CD8-positive, alpha-beta memory T cell (primary cell): ENCODE measurements at places on chromosomes 11 and 22.

- no peaks in the 10 kb centered on the region for H3K27me3 ChIP-seq
- H3K36me3 ChIP-seq: peaks cover 53% of the 10 kb centered on the region
- no peak overlapping the region for H3K4me3 ChIP-seq
Observed at GRCh38 chr11:118491041-118491440, 36.2 kb upstream of the TTC36 start.

DNA sequence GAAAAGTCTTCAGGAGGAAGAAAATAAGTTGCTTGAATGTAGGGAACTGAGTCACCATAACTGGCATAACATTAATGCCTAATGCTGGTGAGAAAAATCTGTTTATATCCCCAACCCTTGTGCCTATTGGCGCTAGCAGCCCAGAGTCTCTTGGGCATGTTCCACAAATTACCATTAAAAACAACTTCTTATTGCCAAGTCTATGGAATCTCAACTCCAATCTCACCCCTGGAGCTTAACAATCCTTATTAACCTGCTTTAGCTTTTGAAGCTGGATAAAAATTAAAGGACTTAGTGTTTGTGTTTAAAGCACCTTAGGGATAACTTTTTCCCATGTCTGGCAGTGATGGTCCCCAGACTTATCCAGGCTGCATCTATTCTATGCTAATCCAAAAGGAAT lies 143.0 kb downstream of the APIP start:
- H3K27ac ChIP-seq: no peak overlapping the region
- no peaks in the 10 kb centered on the region for H3K36me3 ChIP-seq
- H3K4me1 ChIP-seq: no peaks in the 10 kb centered on the region

GRCh38 chr11:8963569-8964323 lies 496 bp downstream of the TMEM9B start:
- H3K4me3 ChIP-seq: peak overlapping the region; percentile 87
- H3K4me1 ChIP-seq: peaks cover 24% of the 10 kb centered on the region
- no peaks in the 10 kb centered on the region for H3K36me3 ChIP-seq
- no peaks in the 10 kb centered on the region for H3K27me3 ChIP-seq

GRCh38 chr11:72998676-72999075 lies 143.4 kb downstream of the FCHSD2 start:
- H3K4me3 ChIP-seq: no peak overlapping the region
- no peak for DNase-seq
- H3K27ac ChIP-seq: no peak overlapping the region

- peak overlapping the region; percentile 79 for H3K27ac ChIP-seq
- H3K36me3 ChIP-seq: peaks cover 12% of the 10 kb centered on the region
- DNase-seq: peak; percentile 30
- peaks cover 51% of the 10 kb centered on the region for H3K4me1 ChIP-seq
Observed at GRCh38 chr22:45164270-45165088, 754 bp downstream of the NUP50 start.

- no peak for DNase-seq
- no peaks in the 10 kb centered on the region for H3K36me3 ChIP-seq
- no peak overlapping the region for H3K4me3 ChIP-seq
Observed at GRCh38 chr11:14722496-14722895, 78.9 kb downstream of the PDE3B start.

DNA sequence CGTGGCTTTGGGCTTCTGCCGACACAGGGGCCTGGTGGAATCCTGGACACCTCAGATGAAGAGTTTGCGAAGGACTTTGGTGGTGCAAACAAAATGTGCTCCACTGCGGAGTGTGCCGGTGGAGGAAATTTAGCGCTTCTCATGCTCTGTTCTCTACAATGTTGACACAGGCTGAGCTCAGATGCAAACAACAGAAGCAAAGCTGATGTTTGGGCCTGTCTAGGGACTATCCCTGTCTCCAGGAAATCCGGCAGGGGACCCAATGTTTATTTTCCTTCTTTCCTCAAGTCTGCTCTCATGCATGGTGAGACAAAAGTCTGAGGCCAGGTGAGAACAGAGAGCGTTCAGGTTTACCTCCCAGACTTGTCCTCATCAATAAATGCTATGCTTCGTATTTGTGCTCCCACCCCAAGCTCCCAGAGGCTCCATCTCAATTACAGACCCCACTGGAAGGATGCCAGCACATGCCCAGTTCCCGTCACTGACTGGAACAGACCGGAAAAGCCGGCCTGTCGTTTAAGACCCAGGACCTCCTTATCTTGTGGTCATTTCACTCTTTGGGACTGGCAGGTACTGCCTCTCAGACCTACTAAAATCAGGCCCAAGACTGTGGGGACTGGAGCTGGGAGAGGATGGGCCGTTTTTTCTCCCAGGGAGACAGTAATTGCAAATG lies 105.7 kb upstream of the B3GAT1 start:
- H3K36me3 ChIP-seq: no peaks in the 10 kb centered on the region
- no peak for DNase-seq
- no peaks in the 10 kb centered on the region for H3K4me1 ChIP-seq
- H3K27ac ChIP-seq: no peak overlapping the region

GRCh38 chr11:112859787-112860186 lies 101.4 kb upstream of the NCAM1 start:
- no peaks in the 10 kb centered on the region for H3K4me1 ChIP-seq
- H3K36me3 ChIP-seq: no peaks in the 10 kb centered on the region
- H3K4me3 ChIP-seq: no peak overlapping the region
- DNase-seq: no peak
- H3K27ac ChIP-seq: no peak overlapping the region
- H3K27me3 ChIP-seq: no peaks in the 10 kb centered on the region

DNA sequence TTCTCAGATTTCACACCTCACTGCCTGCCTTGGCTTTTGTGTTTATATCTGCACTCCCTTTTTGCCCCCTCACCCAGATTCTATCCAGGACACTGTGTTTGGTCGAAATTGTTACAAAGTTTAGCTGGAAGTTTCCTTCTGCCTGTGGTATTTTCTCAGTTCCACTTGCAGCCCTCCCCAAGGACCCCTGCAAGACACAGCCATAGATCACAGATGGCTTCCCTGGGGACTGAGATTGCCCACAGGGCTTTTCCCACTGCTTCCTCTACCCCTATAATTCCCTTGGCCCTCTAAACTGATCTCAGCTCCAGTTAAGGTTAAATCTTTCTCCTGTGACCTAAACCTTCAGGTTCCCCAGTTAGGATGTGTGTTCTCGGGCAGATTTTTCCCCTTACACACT lies 146.1 kb upstream of the C11orf87 start:
- H3K27me3 ChIP-seq: no peaks in the 10 kb centered on the region
- no peak for DNase-seq
- H3K36me3 ChIP-seq: no peaks in the 10 kb centered on the region
- no peak overlapping the region for H3K27ac ChIP-seq
- H3K4me1 ChIP-seq: no peaks in the 10 kb centered on the region
- H3K4me3 ChIP-seq: no peak overlapping the region

GRCh38 chr11:5225480-5225871 lies 1.4 kb downstream of the HBB start:
- H3K27me3 ChIP-seq: no peaks in the 10 kb centered on the region
- H3K4me1 ChIP-seq: no peaks in the 10 kb centered on the region
- no peak for DNase-seq

DNA sequence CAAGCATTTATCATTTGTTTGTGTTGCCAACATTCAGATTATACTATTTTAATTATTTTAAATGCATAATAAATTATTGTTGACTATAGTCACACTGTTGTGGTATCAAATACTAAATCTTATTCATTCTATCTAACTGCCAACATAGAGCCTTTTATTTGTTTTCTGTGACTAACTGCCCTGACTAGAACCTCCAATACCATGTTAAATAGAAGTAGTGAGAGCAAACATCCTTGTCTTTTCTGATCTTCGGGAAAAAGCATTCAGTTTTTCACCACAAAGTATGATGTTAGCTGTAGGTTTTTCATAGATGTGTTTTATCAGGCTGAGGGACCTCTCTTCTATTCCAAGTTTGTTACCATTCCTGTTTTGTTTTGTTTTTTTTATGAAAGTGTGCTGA lies 15.2 kb downstream of the TRIM34 start:
- H3K4me3 ChIP-seq: no peak overlapping the region
- DNase-seq: no peak
- H3K27ac ChIP-seq: no peak overlapping the region
- no peaks in the 10 kb centered on the region for H3K27me3 ChIP-seq
- H3K4me1 ChIP-seq: no peaks in the 10 kb centered on the region
- peaks cover 24% of the 10 kb centered on the region for H3K36me3 ChIP-seq

- no peak overlapping the region for H3K27ac ChIP-seq
- no peak for DNase-seq
- no peak overlapping the region for H3K4me3 ChIP-seq
- H3K36me3 ChIP-seq: no peaks in the 10 kb centered on the region
- H3K4me1 ChIP-seq: no peaks in the 10 kb centered on the region
- H3K27me3 ChIP-seq: no peaks in the 10 kb centered on the region
Observed at GRCh38 chr11:112175599-112175952, 264 bp downstream of the BCO2 start.

DNA sequence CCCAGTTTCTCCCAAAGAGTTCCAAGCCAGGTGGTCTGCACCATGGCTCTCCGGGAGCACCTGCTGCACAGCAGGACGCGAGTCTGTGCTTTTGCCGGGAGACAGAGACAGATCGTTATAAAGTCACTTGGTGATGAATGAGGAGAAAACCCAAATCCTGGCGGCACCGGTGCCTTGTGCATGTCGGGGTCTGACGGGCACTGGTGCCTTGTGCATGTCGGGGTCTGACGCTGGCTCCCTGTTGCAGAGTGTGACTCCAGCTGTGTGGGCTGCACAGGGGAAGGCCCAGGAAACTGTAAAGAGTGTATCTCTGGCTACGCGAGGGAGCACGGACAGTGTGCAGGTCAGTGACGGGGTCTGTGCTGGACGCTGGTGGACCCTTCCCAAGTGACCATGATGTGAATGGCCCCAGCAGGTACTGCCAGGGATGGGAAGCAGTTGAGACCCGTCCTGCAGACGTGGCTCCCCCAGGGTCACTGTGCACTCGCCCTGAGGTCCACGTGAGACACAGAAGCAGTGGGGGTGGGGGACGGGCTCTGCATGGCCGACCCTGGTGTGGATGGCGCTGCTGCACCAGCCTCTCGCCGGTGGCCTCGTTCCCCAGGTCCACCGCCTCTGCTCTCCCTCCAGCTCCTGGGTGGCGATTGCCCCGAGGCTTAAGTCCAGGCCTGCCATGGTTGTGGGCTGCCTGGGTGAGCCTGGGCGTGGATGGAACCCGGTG lies 5.8 kb downstream of the CRELD2 start:
- H3K4me1 ChIP-seq: peaks cover 18% of the 10 kb centered on the region
- H3K27me3 ChIP-seq: no peaks in the 10 kb centered on the region
- no peak overlapping the region for H3K4me3 ChIP-seq
- no peak for DNase-seq
- H3K36me3 ChIP-seq: no peaks in the 10 kb centered on the region

- H3K27ac ChIP-seq: no peak overlapping the region
- H3K36me3 ChIP-seq: no peaks in the 10 kb centered on the region
- peaks cover 6% of the 10 kb centered on the region for H3K27me3 ChIP-seq
- no peak for DNase-seq
- no peak overlapping the region for H3K4me3 ChIP-seq
- no peaks in the 10 kb centered on the region for H3K4me1 ChIP-seq
Observed at GRCh38 chr22:45968751-45969413, 8.1 kb downstream of the WNT7B start.

GRCh38 chr11:133285359-133285758 lies 246.9 kb downstream of the OPCML start:
- DNase-seq: no peak
- H3K36me3 ChIP-seq: no peaks in the 10 kb centered on the region
- no peaks in the 10 kb centered on the region for H3K27me3 ChIP-seq
- H3K27ac ChIP-seq: no peak overlapping the region

DNA sequence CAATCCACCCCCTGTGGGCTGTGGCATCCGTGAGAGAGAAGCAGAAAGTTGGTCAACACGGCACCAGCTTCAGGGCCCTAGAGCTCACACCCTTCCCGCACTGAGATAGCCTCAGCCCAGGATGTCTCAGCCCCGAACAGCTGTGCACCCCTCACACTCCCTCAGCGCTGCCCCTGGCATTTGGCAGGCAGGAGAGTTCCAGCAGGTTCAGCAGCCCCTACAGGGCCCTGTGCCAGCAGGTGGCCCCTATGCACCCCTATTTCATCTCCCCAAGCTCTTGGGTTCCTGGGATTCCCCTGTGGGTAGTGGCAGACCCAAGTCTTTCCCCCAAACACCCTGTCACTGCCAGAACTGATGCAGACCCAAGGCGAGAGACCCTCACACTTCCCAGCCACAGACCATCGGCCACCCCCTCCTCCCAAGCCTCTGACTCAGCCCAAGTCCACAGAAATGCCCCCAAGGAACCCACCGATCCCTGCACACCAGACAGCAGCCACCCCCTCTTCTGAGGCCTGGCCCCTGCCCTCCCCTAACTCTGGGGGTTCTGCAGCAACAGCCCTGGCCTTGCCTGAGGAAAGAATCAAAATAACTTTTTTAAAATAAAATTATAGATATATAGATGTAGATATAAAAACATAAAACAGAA lies 183.6 kb downstream of the IGLL1 start:
- no peaks in the 10 kb centered on the region for H3K4me1 ChIP-seq
- no peak overlapping the region for H3K27ac ChIP-seq
- H3K4me3 ChIP-seq: no peak overlapping the region
- H3K36me3 ChIP-seq: no peaks in the 10 kb centered on the region
- DNase-seq: no peak

DNA sequence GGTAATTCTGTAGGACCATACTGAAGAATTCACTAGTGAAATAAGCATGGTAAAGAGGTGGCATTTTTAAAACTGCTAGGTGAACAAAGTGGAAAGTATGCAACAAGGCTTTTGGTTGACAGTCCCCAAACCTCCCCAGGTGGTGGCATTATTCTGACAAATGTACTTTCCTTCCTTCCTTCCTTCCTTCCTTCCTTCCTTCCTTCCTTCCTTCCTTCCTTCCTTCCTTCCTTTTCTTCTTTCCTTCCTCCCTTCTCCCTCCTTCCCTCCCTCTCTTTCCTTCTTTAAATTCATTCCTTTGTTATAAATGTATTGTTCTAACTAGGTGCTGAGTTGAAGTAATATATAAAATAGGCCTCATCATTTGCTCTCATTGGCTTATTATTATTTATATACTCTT lies 284.7 kb upstream of the ANO5 start:
- H3K27me3 ChIP-seq: no peaks in the 10 kb centered on the region
- DNase-seq: no peak
- H3K36me3 ChIP-seq: no peaks in the 10 kb centered on the region
- H3K27ac ChIP-seq: no peak overlapping the region

DNA sequence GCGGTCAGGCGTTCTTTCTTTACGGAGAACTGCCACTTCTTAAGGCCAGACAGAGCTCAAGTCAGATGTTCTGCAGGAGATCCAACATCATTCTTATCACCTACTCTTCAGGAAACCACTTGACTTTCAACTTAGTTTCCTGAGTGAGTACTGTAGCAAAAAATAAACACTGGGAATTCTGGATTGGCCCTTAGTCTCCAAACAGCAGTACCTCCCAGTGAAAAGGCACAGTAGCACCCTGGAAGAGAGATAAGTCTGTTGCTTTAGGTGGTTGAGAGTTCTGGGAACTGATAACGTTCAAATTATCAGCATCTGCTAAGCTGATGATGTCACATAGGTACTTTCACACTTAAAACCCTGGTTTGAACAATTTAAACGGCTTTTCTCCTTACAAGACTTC lies 971.8 kb upstream of the TENM4 start:
- DNase-seq: no peak
- no peaks in the 10 kb centered on the region for H3K36me3 ChIP-seq
- no peaks in the 10 kb centered on the region for H3K4me1 ChIP-seq
- H3K4me3 ChIP-seq: no peak overlapping the region
- H3K27ac ChIP-seq: no peak overlapping the region
- no peaks in the 10 kb centered on the region for H3K27me3 ChIP-seq

GRCh38 chr22:40332319-40332781 lies 13.9 kb upstream of the ADSL start:
- DNase-seq: peak; percentile 68
- no peaks in the 10 kb centered on the region for H3K36me3 ChIP-seq
- no peaks in the 10 kb centered on the region for H3K27me3 ChIP-seq
- no peak overlapping the region for H3K27ac ChIP-seq
- H3K4me3 ChIP-seq: peak overlapping the region; percentile 16

- H3K4me3 ChIP-seq: no peak overlapping the region
- no peaks in the 10 kb centered on the region for H3K27me3 ChIP-seq
- no peak overlapping the region for H3K27ac ChIP-seq
- peaks cover 42% of the 10 kb centered on the region for H3K4me1 ChIP-seq
- no peak for DNase-seq
Observed at GRCh38 chr11:117020869-117021564, 77.2 kb downstream of the SIK3 start.
